ENCODE measurements at places on chromosomes 6 and 20.

DNA sequence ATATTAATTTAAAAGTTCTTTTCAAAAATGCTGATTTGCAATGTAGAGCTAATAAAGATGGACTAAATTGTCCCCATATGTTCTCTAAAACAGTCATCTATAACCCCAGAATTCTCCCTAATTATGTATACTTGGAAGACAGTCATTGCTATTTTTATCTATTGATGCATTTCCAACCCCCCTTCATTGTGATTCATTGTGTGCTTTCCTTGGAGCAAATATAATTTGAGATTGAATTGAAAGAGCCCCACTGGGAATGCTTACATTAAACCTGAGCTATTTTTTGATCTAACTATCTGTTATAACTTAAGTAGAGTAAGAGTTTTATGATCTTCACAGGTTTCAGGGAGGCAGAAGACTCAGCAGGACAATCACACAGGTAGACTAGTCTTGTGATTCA is 73.7 kb upstream of the PTCHD4 start:
- DNase-seq: no peak

DNA sequence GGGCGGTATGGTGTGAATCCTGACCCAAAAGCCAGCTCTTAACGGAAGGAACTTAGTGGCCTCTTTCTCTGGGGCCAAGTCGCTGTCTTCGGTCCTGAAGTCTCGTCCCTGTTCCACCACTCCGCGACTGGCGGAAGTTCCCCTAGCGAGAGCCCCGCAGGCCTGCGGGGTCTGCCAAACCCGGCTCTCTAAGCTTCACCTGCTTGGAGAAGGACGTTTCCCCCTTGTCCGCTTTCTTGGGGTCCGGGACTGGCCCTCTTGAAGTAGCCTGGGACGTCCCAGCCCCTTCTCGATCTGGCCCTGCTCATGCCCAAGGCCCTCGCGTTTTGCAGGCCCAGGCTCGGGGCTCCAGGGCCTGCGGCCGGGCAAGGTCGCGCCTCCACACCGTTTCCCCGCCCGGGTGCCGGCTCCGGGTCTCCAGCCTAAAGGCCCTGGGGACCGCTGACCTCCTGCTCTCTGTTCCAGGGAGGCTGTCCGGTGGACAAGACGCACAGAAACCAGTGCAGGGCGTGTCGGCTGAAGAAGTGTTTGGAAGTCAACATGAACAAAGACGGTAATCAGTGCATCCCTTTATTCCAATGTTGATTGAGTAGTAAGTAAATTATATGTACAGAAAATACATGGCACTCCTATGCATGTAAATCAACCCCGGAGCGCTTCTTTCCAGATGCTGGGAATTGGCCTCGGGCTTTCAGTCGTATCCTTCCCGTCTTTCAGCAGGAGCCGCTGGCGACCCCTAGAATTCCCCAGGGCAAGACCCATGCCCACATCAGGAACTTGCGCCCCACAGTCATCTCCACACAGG is 8.8 kb downstream of the NR2E1 start:
- DNase-seq: no peak

DNA sequence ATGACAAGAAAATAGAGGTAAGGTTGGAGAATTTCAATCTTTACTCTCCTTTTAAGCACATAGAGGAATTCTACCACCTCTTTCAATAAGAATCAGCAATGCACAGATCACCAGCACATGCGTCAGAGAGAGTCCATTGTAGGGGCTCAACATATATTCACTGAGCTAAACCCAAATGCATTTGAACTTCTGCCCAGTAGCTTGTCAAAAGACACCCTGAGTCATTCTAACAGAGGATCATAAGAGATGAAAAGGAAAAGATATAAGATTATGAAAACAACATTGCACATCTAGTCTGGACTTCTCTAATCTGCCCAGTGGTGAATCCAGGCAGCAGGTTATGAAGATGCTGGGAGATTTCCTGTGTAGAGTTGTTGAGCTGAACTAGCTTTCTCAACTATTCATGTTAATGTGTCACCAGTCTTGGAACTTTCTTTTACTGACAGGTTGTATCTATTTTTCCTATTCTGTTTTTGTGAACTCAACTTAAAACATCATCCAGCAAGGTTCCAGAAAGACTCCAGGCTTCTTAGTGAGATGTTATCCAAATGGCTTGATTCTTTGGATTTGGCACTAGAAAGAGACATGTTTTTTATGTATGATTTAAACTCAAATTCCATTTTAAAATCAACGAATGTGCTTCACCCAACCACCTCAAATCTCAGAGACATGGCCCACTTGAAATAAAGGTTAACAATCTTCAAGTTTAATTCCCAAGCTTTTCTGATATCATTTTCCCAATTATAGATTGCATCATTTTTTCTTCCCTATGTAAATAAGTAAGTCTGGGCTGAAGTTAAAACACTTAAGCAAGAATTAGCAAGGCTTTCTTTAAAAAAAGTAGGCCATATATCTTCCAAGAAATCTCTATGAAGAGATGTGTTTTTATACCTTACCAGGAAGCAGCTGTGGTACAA is 89.3 kb downstream of the TSHZ2 start:
- DNase-seq: no peak

DNA sequence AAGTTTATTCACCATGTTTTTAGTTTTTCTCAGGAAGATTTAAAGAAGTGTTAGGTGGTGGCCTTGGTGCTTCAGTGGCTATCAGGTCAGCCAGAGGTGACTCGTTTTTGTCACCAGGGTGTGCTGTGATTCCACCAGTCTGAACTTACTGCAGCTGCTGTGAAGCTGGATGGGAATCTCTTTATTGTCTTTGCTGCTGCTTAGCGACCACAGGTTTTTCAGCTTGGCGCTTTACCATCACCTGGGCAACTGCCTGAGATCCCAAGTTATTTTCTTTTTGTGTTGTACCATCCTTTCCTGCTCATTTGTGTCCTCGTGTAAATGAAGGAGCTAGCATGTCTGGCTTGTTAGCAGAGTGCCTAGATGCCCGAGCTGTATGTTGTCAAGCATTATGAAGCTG is 146.9 kb downstream of the MACROD2 start:
- DNase-seq: no peak

DNA sequence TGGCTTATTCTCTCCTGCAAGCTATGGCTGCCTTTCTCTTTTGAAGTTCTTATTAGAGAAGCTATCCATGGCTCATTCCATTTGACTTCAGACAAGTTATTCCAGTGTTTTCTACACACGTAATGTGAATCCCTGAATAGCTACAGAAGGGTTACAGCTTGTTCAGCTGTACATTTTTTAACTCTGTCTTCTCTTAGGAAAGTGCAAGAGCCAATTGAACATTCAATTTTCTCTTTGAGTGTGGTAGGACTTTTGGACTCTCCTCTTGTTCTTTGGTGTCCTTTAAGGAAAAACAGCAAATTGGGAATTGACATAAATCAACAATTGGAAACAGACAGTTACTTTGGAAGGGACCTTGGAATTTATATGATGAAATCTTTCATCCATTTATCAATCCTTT is 125.8 kb downstream of the EPM2A start:
- DNase-seq: no peak

DNA sequence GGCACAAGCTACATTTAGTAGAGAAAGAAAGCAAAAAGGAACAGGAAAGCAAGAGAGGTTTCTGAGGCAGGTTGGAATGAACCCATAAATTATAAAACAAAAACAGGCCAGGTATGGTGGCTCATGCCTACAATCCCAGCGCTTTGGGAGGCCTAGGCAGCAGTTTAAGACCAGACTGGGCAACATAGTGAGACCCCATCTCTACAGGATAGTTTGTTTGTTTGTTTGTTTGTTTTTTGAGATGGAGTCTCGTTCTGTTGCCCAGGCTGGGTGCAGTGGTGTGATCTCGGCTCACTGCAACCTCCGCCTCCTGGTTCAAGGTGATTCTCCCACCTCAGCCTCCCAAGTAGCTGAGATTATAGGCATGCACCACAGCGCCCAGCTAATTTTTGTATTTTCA is 49.0 kb downstream of the AFG1L start:
- DNase-seq: no peak

DNA sequence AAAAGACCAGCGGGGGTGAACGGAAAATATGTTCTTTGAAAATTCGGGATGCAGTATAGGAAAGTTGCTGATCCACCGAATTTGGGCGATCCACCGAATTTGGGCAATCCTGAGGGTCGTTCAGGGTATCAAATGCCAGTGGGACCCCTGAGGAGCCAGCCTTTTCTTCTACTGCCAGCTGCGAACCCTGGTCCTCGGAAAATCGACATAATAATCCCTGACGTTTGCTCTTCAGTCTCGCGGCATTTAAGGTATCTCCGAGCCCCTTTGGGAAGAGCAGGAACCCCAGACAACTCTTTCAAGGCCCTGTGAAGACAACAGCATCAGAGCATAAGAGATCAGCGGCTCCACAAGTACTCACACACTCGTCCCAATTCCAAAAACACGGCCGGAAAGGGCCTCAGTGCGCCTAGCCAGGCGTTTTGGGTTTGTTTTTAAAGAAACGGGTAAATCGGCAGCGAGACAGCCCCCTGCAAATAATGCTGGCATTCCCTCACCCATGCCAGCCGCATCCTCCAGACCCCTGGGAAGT is 1.0 kb downstream of the SIM1 start:
- DNase-seq: no peak

DNA sequence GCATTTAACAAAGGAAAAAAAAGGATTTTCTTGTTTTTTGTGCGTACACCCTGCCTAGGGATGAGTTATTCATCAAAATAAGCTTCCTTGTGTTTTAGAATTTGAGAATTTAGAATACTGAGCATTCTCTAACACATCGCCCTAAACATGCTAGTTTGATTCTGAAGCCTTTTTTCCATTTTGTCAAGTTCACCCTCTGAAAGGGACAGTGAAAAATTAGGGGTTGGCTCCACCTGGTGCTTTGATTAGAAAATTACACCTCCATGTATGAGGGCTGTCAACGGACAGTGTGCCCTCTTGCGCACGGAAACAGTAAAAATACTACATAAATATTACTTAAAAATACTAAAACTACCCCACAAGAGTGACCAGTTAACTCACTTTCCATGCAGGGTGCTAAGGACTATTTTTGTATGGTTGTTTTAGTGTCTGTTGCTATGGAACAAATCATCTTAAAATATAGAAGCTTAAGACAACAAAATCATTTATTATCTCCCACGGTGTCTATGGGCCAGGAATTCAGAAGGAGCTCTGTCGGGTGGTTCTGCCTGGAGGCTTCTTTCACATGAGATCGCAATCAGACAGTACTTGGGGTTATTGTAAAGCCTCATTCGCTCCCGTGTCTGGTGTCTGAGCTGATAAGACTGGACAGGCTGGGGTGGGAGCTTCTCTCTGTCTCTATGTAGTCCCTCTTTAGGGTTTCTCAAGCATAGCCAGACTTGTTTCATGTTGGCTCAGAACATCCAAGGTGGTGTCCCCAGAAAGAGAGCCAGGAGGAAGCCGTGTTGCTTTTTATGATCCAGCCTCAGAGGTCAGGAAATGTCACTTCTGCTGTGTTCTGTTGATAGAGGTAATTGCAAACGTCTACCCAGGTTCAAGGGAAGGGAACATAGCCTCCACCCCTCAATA is 41.1 kb upstream of the TMEM170B start:
- peak; percentile 21 for DNase-seq

DNA sequence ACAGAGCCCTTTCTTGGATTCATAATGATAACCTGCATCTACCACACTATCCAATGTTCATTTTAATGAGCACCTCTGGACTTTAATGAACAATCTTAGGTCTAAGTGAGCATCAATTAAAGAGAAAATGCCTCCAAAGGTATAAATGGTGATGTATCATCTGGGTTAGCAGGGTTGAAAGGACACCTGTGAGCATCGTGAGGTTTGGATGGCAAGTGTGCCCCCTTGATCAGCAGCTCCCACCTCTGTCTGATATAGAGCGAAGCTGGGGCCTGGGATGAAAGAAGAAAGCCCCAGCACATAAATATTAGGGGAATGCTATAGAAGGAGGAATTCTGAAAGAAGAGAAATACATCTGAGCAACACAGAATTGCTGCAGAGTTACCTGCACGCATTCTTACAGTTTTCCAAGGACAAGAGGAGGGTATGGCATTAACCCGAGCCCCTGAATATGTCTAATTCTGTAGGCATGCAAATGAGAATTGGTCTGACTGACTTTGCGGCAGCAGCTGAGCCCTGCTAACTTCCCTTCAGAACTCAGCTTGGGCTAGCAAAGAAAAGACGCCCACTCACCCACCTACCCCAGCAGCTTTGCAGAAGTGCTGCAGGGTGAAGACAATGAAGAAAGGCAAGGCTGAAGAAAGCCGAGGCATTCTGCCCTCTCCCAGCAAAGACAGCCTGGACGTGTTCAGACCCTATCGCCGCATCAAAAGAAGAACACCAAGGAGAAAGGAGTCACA is 136.2 kb downstream of the GMPR start:
- no peak for DNase-seq

- no peak for DNase-seq
Measured at GRCh38 chr20:48855046-48855445, 27.2 kb upstream of the PREX1 start.

GRCh38 chr6:34018026-34018425 is 127.9 kb downstream of the GRM4 start:
- no peak for DNase-seq

GRCh38 chr20:9514461-9515213 is at the start of gene LAMP5:
LAMP5 (plus strand) TSS chr20:9514590; CDS start chr20:9514853, 263 bp downstream.
- DNase-seq: no peak

- no peak for DNase-seq
Measured at GRCh38 chr6:8549074-8549790, 113.9 kb upstream of the SLC35B3 start.

DNA sequence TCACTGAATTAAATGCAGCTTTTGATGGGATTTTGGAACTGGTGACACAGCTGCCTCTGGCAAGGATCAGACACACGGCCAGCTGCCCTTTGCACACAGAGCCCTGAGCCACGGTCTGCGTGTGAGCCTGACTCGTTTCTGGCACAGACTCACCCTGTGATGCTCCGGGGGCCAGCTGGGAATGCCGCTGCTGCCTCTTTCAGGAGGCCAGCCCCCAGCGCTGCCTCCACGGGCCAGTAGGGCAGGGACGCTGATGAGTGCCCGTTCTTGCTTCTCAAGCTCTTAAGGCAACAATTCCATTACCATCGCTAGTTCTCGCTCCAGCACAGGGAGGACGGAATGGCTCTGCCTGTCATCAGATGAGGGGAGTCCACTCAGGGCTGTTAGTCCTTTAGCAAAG is 61.6 kb downstream of the IRF4 start:
- DNase-seq: no peak

DNA sequence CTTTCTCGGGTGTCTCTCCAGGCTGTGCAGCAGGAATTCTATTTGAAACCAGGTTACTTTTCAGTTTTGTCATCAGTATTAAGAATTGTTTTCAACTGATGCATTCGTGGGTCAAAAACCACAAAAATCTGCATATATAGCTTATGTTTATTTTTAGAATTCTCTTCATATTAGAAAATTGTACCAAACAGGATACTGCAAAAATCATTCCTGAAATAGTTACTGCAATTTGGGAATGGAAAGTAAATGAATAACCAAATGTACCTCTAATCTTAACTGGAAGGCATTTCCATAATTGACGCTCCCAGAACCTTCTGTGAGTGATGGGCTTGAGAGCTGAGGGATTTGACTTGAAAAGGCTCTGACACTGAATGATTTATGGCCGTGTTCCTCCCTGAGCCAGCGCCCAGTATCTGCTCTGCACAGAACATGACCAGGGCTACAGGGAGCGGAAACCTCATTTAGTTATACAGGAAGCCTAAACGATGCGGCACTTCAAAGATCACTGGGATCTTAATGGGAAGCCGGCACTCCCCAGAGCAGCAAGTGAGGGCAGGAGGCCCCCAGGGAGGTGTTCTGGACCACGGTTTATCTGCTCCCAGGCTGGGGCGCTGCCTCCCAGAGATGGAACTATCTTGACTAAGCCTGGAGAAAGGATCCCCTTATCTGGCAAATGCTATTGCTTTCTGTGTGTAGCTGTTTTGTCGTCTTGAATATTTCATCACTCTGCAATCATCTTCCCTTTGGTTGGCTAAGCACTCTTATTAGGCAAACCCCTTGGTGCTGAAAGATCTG is 446.0 kb downstream of the QKI start:
- no peak for DNase-seq

Measured in activated naive CD4-positive, alpha-beta T cell (primary cell).